Ovary (tissue), 10 donors: ENCODE measurements at places on chromosomes 4 and X.

- no peak for DNase-seq
Measured at GRCh38 chrX:106933538-106933961, 13.3 kb downstream of the CLDN2 start.

DNA sequence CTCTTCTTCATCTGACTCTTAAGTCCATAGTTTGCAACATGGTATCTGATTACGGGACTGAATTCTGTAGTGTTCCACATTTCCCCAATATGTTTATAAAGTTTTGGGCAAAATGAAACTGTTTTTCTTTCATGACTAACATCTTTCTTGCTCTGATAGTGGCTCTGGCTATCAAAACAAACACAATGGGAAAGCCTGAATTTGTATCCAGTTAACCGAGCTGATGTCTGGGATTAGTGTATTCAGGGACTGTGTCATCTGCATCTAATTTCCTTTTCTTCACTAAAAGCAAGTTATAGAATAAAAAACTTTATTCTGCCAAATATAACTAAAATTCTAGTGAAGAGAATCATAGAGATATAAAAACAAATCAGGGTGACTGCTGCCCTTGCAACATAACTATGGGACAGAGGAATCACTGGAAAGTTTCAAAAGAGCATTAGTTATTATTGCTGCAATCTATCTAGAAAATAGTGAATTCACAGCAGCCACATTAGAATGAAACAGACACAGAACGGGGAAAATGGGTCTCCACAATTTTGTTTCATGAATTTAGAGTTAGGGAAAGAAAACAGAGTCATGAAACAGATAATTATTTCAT is 61.3 kb downstream of the ANTXR2 start:
- no peak for DNase-seq

DNA sequence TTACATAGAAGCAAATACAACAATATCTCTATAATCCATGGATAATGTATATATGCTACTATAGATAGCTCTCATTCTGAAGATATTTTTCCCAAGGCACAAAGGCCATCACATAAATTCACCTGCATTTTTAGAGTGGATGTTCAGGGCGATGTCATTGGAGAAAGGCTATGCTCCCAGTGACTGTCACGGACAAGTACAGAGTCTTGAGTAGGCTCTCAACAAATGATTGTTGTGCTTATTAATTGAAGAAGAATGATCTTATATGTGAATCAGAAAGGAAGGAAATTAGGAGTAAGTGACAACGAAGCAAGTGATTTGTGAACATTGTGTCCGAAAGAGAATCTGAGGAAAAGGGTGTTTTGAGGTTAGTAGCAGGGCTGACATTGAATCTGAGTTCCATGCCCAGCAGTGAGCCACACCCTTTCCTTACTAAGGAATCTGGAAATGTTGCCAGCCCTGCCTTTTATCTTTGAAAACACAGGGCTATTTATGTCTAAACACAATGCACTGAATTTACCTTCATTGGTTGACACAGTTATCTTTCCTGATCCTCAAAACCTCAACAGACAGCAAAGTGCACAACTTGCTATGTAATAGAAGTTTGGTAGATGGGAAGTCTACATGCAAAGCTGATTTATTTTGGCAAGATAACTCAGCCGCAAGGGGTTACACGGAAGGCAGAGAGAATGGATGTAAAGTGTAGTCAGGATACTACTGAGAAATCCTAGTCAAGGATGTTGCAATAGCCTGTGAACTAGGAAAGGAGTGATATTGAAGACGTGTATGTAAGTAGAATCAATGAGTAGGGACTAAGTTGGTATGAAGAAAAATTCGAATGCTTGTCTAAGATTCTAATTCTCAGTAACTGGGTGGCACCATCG is 50.4 kb downstream of the SORBS2 start:
- no peak for DNase-seq

DNA sequence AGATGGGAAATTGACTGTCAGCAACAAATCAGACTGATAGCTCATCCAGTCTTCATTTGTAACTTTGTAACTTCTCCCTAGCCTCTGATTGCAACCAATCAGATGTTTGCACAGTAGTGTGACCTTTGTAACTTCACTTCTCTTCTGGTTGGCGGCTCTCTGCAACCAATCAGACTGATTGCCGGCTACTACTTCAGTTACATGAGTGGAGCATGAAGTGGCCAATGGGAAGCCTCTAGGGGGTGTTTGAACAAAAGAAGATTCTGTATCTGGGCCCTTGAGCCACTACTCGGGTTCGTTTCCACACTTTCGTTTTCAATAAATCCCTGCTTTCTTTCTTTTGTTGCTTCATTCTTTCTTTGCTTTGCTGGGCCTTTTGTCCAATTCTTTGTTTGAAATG is 1285.8 kb downstream of the TECRL start:
- no peak for DNase-seq

DNA sequence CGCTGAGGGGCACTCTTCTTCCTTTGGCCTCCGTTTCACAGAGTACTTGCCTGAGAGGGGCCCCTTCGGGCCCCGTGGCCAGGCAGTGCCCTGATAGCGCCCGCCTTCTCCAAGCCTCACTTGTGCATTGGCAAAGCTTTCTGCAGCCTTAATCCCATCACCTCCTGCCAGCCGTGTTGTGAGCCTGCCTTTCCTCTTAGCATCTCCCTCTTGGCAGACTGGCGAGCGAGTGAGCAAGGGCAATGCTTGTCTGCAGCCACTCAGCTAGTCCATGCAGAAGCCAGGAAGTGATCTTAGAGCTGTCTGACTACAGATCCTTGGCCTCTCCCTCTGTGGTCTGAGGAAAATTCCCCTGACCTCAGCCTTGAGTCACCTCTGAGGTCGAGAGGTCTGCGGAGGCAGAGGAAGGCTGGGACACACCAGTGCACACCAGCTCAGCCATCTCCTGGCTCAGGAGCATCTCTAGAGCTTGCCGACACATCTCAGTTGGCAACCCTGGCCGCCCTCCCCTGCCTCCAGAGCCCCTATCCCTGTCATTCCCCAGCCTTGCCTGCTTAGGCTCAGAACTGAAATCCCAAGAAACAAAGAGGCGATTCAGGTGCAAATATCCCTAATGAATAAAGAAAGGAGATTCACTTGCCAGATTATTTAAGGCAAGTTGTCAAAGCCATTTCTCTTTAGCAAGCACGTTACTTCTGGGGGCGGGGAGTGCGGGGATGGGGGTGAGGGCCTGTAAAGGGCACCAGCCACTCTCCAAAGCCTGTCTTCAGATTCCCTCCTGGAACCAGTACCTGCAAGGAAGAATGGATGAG is 143.5 kb upstream of the MAMLD1 start:
- DNase-seq: no peak

DNA sequence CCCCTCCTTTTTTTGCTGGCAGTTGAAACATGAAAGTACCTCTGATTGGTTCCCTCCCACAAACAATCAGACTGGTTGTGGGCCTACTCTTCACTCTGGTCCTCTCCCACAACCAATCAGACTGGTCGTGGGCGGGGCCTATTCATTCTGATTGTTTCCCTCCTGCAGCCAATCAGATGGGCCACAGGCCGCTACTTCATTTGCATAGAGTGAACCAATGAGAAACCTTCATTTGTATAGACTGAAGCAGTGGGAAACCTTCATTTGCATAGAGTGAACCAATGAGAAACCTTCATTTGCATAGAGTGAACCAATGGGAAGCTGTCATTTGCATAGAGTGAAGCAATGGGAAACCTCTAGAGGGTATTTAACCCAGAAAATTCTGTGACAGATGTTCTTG is 55.2 kb downstream of the TRMT44 start:
- DNase-seq: no peak

DNA sequence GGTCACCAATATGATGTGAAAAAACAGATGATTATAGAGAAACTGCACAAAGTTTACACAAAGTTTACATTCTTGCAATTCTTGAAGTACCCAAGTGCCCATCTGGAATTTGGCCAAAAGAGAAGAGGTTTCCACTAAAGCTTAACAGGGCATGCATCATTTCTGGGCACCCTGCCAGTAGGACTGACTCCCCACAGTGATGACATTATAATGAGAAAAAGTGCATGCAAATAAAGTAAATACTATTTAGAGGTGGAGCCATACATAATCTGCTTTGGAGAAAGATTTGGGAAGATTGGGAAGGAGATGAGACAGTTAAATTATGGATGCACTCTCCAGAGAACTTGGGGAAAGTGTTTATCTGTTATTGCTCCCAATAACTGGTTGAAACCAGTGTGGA is 93.7 kb upstream of the TRPC3 start:
- no peak for DNase-seq

- DNase-seq: no peak
Measured at GRCh38 chr4:76533314-76533713, 98.3 kb downstream of the SHROOM3 start.

- DNase-seq: peak; percentile 44
Measured at GRCh38 chr4:98659106-98659592, 738 bp upstream of the TSPAN5 start.

GRCh38 chr4:35608205-35608604 is 636.1 kb downstream of the ARAP2 start:
- DNase-seq: no peak

GRCh38 chr4:38605181-38605752 is 58.7 kb upstream of the KLF3 start:
- DNase-seq: no peak

DNA sequence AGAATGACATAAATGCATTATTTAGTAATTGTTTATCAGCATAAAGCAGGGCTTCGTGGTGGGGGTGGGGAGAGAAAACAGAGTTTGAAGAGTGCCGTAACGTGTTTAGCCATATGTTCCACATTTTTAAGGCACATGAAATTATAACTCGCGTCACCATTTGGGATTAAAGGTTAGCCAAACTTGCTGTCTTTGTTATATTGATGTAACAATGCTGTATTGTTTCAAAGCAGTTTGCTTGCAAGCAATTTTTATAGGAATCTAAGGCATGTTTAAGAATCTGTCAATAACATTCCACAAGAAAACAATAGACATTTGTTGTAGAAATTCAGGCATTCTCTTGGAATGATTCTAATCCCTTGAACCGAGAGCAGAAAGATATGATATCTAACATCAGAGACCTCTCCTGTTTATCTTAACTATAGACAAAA is 78.3 kb downstream of the CLDN22 start:
- DNase-seq: no peak

- no peak for DNase-seq
Measured at GRCh38 chr4:64200001-64200555, 209.2 kb downstream of the TECRL start.

DNA sequence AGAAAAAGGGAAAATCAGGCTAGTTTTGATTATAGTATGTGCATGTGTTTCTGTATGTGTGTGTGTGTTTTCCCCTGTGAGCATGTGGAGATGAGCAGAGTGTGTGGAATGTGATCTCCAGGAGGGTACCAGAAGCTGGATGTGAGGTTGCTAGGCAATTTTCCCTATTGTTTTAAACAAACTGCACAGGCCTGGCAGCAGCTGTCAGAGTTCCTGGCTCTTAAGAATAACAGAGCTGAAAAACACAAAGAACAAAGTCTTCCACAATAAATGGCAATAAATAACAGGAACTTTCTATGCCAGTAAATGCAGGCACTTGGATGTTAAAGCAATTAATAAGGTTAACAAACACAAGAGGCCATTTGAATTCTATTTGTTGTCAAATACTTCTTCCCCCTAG is 344.6 kb upstream of the CTSO start:
- no peak for DNase-seq

GRCh38 chr4:78784236-78784865 is 8.2 kb downstream of the BMP2K start:
- DNase-seq: no peak

- no peak for DNase-seq
Measured at GRCh38 chr4:182486881-182487280, 243.7 kb downstream of the TENM3 start.

- DNase-seq: no peak
Measured at GRCh38 chr4:26238778-26239679, 81.8 kb upstream of the RBPJ start.

- DNase-seq: no peak
Measured at GRCh38 chr4:16794816-16795445, 103.5 kb downstream of the LDB2 start.

DNA sequence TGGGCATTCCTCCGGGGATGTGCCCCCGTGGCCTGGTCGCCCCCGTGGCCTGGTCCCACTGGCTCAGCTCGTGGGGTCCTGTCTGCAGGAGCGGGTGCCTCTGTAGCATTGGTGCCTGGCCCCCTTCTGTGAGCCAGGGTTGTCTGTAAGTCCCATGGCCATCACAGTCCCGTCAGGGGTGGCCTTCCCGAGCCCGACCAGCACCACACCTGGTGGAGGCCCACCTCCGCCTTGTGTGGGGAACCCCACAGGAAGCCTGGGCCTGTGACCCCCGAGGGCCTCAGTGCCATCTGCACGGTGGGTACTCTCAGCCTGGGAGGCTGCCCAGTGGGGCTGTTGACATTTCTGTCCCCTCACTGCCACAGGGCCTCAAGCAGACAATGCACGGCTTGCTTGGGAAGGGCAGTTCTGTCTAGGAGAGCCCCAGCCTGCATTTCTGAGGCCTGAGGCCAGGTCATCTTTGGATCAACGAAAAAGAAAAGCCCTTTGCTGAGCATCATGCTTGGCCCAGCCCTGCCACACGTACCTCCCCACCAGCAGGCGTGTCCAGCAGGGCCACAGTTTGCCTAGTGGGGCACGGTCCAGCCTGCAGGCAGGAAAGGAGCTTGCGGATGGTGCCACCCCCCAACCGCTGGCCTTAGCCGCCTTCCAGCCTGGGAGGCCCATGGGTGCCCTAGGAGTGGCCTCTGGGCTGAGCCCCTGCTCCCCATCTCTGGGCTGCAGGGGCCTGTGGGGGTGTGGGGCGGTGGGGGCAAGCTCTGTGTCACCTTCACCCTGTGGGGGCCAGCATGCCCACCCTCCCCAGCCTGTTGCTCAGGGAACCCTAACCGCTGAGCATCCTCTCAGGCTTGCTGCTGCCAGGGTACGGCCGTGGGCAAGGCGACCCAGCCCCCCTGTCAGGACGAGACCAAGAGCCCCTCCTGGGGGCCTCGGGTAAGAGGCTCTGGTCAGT is 23.2 kb downstream of the NKX1-1 start:
- DNase-seq: no peak

DNA sequence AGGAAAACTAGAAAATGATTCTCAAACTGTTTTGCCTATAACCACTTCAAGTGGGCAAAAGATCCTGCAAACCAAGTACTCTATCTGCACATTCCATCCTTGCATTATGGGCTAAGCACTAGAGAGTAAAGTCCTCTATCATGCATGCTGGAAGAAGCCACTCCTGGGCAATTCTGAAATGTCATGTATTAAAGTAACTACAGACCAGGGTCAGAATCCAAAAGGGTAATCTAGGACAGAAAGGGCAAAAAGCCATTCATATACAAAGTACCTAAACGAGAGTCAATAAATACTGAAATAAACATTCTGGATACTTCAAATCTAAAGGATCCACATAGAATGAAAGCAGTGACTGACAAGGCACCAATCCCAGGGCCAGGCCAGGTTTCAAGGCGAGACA is 1.0 kb downstream of the SNX12 start:
- DNase-seq: no peak

DNA sequence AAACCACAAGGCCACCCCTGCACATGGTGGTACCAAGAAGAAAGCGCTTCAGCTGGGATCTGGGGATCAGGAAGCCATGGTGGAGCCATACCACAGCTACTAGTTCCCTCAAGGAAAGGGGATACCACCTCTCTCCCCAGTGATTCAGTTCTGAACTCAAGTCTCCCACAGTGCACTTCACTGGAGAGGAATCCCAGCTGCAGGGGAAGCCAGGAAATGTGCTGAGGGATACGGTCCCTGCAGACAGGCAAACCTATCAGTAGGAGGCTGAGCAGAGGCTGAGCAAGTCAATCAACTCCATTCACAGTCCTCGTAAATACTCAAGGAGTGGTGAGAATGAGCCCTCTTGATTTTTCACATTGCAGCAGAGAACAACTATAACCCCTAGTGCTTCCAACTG is 11.0 kb downstream of the TMEM192 start:
- DNase-seq: no peak

- DNase-seq: no peak
Measured at GRCh38 chrX:35023683-35024082, 81.1 kb downstream of the FAM47B start.
